Right cardiac atrium (tissue), 5 donors: ENCODE measurements at places on chromosomes 5 and 9. TPM values are rescaled to one million over a fixed set of nuclear protein-coding genes. Genes with fewer than 3 reads are reported as not detected.

Gene ACOT12
- not detected for total RNA-seq

Gene GMCL2
- total RNA-seq, result not detected

Gene NDFIP1
- total RNA-seq, result 68.2 TPM

Gene RAD1
- 24.1 TPM for total RNA-seq

Gene C1QTNF2
- total RNA-seq, result 1.6 TPM

Gene CRHBP
- total RNA-seq, result 4.8 TPM

Gene NPR3
- total RNA-seq, result 62.3 TPM

Gene SELENOP
- 178 TPM for total RNA-seq

Gene INIP
- total RNA-seq, result 19.2 TPM

Gene SLC12A2
- 9.1 TPM for total RNA-seq

Gene SEMA5A
- 23.2 TPM for total RNA-seq

Gene FOXD4
- 0.19 TPM for total RNA-seq

Gene FCN1
- 1.4 TPM for total RNA-seq

Gene PCDHAC2
- 0.51 TPM for total RNA-seq

Gene BTF3
- 468 TPM for total RNA-seq

Gene TRPM6
- 0.17 TPM for total RNA-seq

Gene MEIKIN
- total RNA-seq, result not detected

Gene HAVCR2
- total RNA-seq, result 4.7 TPM

Gene ANKRD31
- 0.14 TPM for total RNA-seq

Gene NKD2
- total RNA-seq, result 2.5 TPM

Gene IER5L
- 6.7 TPM for total RNA-seq

Gene PTPDC1
- 13.8 TPM for total RNA-seq

Gene CD14
- total RNA-seq, result 70.8 TPM

Gene IL33
- total RNA-seq, result 45.2 TPM

Gene SH3TC2
- 17.9 TPM for total RNA-seq

Gene EMB
- total RNA-seq, result 9.2 TPM

Gene PRR16
- 13.3 TPM for total RNA-seq

Gene SEMA6A
- total RNA-seq, result 9.4 TPM

Gene FRRS1L
- total RNA-seq, result 4.8 TPM

Gene ZDHHC11B
- total RNA-seq, result 22.2 TPM

Gene PGM5
- 315 TPM for total RNA-seq

Gene SHOC1
- total RNA-seq, result not detected

Gene WDR31
- 7.5 TPM for total RNA-seq

Gene NIPAL4
- total RNA-seq, result 1.0 TPM

Gene KCNIP1
- total RNA-seq, result not detected

Gene SYK
- 6.8 TPM for total RNA-seq

Gene IFNA13
- not detected for total RNA-seq

Gene DAB2
- 21.8 TPM for total RNA-seq

Gene CER1
- not detected for total RNA-seq

Gene CDH9
- not detected for total RNA-seq

Gene SPATA31A3
- not detected for total RNA-seq

Gene FOXD4L6
- not detected for total RNA-seq

Gene SLC30A5
- total RNA-seq, result 54.0 TPM

Gene KIF12
- total RNA-seq, result 0.44 TPM

Gene RECK
- total RNA-seq, result 10.1 TPM

Gene PCSK1
- 1.6 TPM for total RNA-seq

Gene ARID3C
- total RNA-seq, result not detected

Gene ASPN
- total RNA-seq, result 13.0 TPM

Gene PDE8B
- 49.2 TPM for total RNA-seq

Gene SEPTIN8
- total RNA-seq, result 33.7 TPM

Gene BARX1
- total RNA-seq, result not detected
